Left ventricle myocardium superior (tissue), 1 donor: ENCODE measurements at places on chromosomes 3 and 15.

GRCh38 chr3:49641921-49642707 is 32.0 kb upstream of the APEH start:
- DNase-seq = no peak

DNA sequence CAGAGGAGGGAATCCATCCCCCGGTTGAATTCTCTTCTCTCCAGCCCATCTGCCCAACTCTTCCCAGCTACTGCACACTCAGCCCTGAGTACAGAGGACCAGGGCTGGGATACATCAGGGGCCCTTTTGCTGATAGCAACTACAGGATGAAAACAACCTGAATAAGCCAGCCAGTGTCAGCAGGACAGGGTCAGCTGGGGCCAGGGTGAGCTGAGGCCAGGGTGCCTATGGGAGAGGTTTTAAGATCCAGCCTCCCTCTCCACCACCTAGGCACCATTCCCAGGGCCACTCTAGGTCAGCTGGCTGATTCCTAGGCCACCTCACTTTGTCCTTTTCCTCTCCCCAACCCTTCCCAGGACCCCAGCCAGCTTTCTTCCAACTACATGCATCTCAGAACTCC is 83.8 kb downstream of the MRPL46 start:
- DNase-seq = peak; percentile 41

GRCh38 chr15:52428297-52428696 is 100.4 kb downstream of the MYO5A start:
- DNase-seq = no peak

DNA sequence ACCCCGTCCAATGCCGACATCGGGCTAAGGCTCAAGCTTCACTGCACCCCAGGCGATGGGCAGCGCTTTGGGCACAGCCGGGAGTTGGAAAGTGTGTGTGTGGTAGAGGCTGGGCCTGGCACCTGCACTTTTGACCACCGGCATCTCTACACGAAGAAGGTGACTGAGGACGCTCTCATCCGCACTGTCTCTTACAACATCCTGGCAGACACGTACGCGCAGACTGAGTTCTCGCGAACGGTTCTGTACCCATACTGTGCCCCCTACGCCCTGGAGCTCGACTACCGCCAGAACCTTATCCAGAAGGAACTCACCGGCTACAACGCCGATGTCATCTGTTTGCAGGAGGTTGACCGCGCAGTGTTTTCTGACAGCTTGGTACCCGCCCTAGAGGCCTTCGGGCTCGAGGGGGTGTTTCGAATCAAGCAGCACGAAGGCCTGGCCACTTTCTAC is 1.0 kb downstream of the PDE12 start:
- no peak for DNase-seq

DNA sequence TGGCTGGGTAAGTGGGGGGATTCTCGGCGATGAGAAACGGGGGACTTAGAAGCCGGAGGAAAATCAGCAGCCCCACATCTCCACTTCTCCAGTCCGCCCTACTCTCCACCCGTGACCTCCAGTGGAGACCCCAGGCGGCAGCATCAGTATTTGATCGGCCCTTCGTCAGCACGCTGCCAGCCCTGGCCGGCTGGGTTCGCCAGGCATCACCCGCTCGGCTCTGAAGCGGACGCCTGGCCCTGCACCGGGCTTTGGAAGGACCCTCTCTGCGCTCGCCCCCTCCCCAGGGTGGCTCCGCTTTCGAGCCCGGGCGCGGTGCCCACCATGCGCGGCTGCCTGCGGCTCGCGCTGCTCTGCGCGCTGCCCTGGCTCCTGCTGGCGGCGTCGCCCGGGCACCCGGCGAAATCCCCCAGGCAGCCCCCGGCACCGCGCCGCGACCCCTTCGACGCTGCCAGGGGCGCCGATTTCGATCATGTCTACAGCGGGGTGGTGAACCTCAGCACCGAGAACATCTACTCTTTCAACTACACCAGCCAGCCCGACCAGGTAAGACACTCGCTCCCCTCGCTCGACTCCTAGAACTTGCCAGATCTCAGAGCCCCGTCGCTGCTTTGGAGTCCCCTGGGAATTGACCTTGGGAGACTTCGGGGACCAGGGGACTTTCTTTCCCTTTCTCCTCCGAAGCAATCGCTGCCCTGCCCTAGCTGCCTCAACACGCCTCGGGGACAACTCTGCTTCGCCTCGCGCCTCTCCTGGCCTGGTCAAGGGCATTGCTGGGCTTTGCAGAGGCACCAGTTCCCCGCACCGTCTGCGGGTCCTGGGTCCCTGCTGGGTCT is 561 bp downstream of the SIDT1 start:
- peak; percentile 37 for DNase-seq

- DNase-seq = no peak
Measured at GRCh38 chr15:73258271-73259108, 110.3 kb downstream of the HCN4 start.

- no peak for DNase-seq
Measured at GRCh38 chr15:69082554-69082953, 68.1 kb downstream of the NOX5 start.

- DNase-seq = peak; percentile 41
Measured at GRCh38 chr3:128846486-128846891, 32.9 kb upstream of the ACAD9 start.

DNA sequence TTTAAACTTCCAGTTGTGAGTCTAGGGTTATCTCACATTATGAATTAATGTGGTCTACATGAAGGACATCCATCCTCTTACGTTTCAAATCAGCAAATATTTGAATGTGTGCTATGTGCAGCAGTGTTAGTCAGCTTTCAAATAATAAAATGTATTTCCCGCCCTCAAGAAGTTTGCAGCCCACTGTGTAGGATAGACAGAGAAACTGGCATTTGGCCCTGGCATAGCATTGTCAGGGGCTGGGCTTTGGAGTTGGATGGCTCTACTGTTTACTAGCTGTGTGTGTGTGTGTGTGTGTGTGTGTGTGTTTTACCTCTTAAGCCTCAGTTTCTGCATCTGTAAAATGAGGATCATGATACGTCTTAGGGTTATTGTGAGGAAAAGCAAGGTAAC is 400.5 kb upstream of the C2CD4B start:
- no peak for DNase-seq

DNA sequence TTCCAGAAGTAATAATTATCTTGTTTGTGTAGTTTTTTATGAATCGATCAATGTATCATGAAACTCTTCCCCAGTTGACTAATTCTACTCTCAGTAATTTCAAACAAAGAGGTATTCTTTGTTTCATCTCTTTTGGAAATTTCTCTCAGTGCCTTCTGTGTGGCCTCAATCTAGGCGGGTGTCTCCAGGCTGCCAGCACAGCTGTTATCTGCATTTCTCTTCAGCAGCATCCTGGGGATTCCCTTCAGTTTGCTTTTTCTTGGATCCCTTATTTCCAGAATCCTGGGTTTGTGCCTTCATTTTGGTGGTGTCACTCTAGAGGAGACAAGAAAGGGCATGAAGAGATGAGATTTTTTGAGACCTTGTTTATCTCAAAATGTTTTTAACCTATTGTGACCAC is 22.7 kb downstream of the NIPA2 start:
- DNase-seq = no peak

DNA sequence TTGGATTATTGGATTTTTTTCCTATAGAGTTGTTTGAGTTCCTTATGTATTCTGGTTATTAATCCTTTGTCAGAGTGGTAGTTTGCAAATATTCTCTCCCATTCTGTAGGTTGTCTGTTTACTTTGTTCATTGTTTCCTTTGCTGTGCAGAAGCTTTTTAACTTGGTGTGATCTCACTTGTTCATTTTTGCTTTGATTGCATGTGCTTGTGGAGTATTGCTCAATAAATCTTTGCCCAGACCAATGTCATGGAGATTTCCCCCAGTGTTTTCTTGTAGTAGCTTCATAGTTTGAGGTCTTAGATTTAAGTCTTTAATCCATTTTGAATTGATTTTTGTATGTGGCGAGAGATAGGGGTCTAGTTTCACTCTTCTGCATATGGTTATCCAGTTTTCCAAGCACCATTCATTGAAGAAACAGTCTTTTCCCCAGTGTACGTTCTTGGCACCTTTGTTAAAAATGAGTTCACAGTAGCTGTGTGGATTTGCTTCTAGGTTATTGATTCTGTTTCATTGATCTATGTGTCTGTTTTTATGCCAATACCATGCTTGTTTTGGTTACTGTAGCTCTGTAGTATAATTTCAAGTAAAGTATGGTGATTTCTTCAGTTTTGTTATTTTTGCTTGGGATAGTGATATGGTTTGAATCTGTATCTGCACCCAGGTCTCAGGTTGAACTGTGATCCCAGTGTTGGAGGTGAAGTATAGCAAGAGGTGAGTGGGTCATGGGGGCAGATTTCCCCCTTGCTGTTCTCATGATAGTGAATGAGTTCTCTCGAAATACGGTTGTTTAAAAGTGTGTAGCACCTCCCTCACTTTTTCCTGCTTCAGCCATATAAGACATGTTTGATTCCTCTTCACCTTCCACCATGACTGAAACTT is 46.1 kb upstream of the TNFSF10 start:
- no peak for DNase-seq

GRCh38 chr3:139808201-139808600 is 126.8 kb upstream of the CLSTN2 start:
- DNase-seq = no peak

- DNase-seq = no peak
Measured at GRCh38 chr3:112486811-112487505, 12.3 kb downstream of the BTLA start.

DNA sequence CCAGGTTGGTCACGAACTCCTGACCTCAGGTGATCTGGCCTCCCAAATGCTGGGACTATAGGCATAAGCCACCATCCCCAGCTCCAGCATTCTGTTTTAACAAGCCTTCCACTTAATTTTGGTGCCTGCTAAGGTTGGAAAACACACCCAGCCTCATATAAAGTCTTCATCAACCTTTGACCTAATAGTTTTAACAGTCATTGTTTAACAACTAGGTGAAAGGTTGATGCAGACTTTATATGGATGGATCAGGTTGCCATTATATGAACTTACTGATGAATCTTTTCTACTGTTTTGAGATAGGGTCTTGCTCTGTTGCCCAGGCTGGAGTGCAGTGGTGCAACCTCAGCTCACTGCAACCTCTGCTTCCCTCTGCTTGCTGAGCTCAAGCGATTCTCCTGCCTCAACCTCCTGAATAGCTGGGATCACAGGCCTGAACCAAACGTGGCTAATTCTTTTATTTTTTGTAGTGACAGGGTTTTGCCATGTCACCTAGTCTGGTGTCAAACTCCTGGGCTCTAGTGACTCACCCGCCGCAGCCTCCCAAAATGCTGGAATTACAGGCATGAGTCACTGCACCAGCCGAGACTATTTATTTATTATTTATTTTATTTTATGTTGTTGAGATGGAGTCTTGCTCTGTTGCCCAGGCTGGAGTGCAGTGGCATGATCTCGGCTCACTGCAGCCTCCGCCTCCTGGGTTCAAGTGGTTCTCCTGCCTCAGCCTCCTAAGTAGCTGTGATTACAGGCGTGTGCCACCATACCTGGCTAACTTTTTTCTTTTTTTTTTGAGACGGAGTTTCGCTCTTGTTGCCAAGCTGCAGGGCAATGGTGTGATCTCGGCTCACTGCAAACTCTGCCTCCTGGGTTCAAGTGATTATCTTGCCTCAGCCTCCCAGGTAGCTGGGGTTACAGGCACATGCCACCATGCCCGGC is 3.1 kb upstream of the RPAP1 start:
- DNase-seq = no peak

GRCh38 chr3:51190199-51190598 is 194.9 kb upstream of the MANF start:
- DNase-seq = no peak

DNA sequence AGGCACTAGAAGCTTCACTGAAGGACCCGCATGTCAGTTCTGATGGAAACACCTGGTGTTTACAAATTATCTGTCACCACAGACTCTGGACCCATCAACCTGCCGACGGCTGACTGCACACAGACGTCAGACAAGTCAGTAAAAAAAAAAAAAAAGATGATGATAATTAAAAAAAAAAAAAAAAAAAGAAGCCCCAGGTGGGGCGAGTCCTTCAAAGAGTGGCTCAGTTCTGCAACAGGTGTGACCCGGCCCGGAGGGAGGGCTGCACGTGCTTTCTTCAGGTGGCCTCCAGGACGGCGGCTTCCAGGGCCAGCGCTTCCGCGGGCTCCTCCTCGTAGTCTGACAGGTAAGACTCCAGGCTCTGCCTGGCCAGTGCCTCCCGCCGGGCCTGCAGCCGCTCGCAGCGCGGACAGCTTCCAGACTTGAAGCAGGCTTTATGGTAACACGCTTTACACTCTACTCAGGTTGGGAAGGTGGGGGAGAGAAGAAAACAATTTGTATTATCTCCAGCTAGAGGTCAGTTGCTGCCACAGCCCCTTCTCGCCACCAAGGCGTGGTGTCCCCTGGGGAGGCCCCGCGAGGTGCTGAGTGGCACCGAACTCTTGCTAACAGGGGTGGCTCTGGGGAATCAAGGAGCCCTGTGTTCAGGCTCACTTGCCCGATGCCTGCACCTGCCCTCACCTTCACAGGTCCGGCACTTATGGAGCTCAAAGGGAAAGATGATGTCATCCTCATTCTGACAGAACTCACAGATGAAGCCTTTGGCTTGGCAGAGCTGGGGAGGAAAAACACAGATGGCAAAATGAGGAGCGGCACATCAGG is 61.8 kb downstream of the RUBCN start:
- DNase-seq = no peak

DNA sequence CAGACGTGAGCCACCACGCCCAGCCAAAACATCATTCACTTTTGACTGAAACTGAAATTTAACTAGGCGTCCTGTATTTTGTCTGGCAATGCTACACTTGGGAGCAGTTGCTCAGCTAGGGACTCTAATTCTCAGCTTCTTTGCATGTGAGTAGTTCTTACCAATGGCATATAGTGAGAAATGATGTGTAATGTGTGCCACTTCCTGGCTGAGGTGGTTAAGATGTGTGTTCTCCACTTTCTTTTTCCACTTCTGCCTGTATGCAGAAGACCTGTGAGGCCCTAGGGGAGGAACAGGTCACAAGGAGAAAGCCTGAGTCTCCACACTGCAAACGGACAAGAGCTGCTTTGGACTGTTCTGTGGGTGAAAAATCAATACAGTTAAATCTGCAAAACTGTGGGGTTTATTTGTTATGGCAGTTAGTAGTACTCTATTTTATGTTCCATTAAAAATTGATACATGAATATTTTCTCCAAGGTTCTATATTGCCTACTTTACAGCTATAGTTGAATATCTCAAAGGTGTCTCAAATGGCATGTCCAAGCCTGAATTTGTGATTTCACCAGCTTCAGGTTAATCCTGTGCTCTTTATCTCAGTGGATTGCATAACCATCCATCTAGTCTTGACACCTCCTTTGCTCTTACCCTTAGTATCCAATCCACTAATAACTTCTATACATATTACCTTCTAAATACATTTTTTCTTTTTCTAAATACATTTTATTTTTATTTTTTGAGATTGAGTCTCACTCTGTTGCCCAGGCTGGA is 59.3 kb downstream of the NR1D2 start:
- no peak for DNase-seq

DNA sequence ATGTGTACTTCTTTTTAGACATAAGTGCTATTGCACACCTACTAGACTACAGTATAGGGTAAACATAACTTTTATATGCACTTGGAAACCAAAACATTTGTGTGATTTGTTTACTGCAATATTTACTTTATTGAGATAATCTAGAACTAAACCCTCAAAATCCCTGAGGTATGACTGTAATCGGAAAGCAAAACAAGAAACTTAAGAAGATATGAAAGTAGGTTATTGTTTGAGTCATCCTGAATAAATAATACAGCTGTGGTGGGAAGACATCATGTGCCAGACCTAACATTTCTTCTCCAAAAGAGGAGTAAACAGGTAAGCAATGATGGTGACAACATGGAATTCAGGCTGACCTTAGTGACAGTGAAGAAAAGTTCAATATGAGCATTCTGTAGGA is 765.5 kb downstream of the OTOL1 start:
- no peak for DNase-seq
